Type B pancreatic cell (in vitro differentiated cells): ENCODE measurements at places on chromosomes 16 and 17. TPM values are rescaled to one million over a fixed set of nuclear protein-coding genes. Genes with fewer than 3 reads are reported as not detected.

Gene FNDC8
- total RNA-seq: not detected in 2 replicates

Gene HS3ST3A1
- 1.9 and 7.6 TPM in 2 replicates for total RNA-seq

Gene KRT36
- 0.17 and 0.83 TPM in 2 replicates for total RNA-seq

Gene ATP6V0C
- 155 and 223 TPM in 2 replicates for total RNA-seq

Gene HSD17B2
- total RNA-seq: 6.8 and 17.8 TPM in 2 replicates

Gene SCARF1
- 0.97 and 1.3 TPM in 2 replicates for total RNA-seq

GRCh38 chr17:43779145-43780125, 658 bp upstream of the DUSP3 start:
- H3K4me1 ChIP-seq: no peaks in the 10 kb centered on the region
- H3K4me3 ChIP-seq: peak overlapping the region; percentile 81
- H3K27me3 ChIP-seq: peaks cover 44% of the 10 kb centered on the region
- no peak for DNase-seq
- peak overlapping the region; percentile 80 for H3K27ac ChIP-seq

- H3K4me1 ChIP-seq: peaks cover 11% of the 10 kb centered on the region
- H3K36me3 ChIP-seq: peaks cover 34% of the 10 kb centered on the region
- no peaks in the 10 kb centered on the region for H3K27me3 ChIP-seq
- H3K4me3 ChIP-seq: no peak overlapping the region
- no peak for DNase-seq
These were observed 11.1 kb downstream of the CPD start for GRCh38 chr17:30389756-30390300.

DNA sequence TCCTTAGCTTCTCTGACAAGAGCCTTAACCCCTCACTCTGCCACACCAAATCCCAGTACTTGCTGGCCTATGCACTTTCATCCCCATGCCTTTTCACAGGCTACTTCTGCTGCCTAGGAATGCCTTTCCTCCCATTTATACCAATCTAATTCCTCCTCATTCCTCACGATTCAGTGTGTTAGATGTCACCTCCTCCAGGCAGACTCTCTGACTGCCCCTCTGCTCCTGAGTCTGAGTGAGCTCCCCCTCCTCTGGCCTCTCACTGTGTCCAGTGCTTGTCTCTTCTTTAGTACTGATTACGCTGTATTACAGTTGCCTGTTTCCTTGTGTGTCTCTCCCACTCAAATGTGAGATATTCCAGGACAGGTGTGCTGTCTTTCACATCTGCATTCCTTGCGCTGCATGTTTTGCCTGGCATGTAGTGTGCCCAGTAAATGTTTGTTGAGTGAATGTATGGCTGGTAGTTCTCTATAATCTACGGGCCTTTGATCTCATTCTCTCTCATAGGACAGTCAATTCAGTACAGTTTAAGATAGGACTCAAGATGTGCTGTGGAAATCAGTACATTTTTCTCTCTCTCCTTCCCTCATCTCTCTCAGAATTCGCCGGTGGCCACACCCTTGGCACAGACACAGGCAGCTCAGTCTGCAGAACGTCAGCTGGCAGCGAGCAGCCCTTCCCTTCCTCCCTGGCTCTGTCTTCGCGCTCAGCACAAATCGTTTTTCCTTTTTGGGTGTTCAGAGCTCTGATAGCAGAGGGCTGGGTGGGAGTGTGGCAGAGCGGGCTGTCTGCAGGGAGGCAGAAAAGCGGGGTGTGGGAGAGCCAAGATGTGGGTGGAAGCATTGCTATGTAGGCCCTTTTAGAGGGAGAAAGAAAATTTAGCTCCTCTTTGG, 18.5 kb downstream of the ARL4D start:
- H3K27ac ChIP-seq: no peak overlapping the region
- no peak for DNase-seq
- H3K4me1 ChIP-seq: peaks cover 10% of the 10 kb centered on the region

DNA sequence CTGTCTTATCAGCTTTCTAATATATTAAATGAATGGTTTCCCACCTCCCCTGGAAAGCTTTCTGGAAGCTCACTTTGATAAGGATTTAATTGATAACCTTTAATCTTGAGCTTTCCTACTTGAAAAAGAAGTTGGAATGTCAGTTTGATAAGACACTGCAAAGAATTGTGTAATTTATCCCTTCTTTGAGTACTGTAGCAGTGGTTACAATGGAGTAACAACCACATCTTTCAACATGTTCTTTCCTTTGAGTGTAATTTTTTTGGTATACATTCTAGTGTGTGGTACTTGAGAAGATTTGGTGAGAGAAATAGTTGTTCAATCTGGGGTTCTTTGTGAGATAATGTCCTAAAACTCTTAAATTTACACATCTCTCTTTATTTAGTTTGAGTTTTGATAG, 43.4 kb downstream of the CPD start:
- H3K27ac ChIP-seq: no peak overlapping the region
- H3K36me3 ChIP-seq: peaks cover 18% of the 10 kb centered on the region
- H3K4me3 ChIP-seq: no peak overlapping the region
- no peaks in the 10 kb centered on the region for H3K4me1 ChIP-seq

DNA sequence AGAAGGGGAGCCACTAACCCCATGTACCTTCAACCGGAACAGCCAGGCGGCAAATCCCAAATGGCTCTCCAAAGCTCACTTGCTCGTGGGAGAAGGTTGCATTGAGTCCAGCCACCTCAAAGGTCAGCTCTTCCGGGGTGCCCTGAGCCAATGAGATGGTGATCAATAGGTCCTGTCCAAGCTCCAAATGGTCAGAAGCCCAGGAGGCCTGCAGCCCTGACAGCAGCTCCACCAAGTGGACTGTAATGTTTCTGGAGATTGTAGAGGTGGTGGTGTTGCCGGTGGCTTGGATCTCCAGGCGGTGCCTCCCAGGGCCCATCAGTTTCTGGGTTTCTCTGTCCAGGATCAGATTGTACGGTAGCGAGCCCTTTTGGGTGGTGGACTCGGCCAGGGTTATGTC, 39.9 kb upstream of the BCO1 start:
- H3K36me3 ChIP-seq: no peaks in the 10 kb centered on the region
- DNase-seq: no peak
- H3K4me3 ChIP-seq: no peak overlapping the region
- H3K27me3 ChIP-seq: peaks cover 12% of the 10 kb centered on the region
- no peaks in the 10 kb centered on the region for H3K4me1 ChIP-seq

- no peak for DNase-seq
- H3K27me3 ChIP-seq: peaks cover 4% of the 10 kb centered on the region
- peak overlapping the region; percentile 76 for H3K27ac ChIP-seq
- peak overlapping the region; percentile 82 for H3K4me3 ChIP-seq
- peaks cover 9% of the 10 kb centered on the region for H3K4me1 ChIP-seq
These were observed 21.5 kb upstream of the PECAM1 start for GRCh38 chr17:64411999-64412771.

GRCh38 chr17:80991645-80992076, at the start of gene CHMP6:
CHMP6 (plus strand) TSS chr17:80991841; CDS start chr17:80991919, 78 bp downstream.
- H3K4me1 ChIP-seq: no peaks in the 10 kb centered on the region
- peak within 1 kb of the TSS; percentile 64 for H3K27ac ChIP-seq
- peaks cover 9% of the 10 kb centered on the region for H3K27me3 ChIP-seq
- H3K4me3 ChIP-seq: peak within 1 kb of the TSS; percentile 86
- H3K36me3 ChIP-seq: no peaks in the 10 kb centered on the region
- peak; percentile 85 for DNase-seq

DNA sequence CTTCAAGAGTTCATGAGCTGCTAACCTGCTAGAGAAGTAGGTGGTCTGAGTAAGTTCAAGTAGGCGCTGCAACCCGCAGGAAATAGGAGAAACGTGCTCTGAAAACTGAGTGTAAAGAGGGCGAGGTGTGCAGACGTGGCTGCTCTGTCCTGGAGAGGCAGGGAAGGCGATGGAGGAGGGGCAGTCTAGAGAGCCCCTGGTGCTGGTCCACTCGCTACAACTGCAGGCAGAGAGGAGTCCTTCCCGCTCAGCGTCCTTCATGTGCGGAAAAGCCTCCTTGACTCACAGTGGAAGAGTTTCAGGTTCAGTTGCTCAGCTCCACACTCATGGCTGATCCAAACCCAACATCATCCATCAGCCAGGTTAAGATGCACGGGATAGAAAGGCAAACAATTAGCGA, 12.1 kb downstream of the ABCA3 start:
- H3K36me3 ChIP-seq: no peaks in the 10 kb centered on the region
- H3K4me3 ChIP-seq: no peak overlapping the region
- DNase-seq: no peak
- H3K27me3 ChIP-seq: peaks cover 40% of the 10 kb centered on the region

DNA sequence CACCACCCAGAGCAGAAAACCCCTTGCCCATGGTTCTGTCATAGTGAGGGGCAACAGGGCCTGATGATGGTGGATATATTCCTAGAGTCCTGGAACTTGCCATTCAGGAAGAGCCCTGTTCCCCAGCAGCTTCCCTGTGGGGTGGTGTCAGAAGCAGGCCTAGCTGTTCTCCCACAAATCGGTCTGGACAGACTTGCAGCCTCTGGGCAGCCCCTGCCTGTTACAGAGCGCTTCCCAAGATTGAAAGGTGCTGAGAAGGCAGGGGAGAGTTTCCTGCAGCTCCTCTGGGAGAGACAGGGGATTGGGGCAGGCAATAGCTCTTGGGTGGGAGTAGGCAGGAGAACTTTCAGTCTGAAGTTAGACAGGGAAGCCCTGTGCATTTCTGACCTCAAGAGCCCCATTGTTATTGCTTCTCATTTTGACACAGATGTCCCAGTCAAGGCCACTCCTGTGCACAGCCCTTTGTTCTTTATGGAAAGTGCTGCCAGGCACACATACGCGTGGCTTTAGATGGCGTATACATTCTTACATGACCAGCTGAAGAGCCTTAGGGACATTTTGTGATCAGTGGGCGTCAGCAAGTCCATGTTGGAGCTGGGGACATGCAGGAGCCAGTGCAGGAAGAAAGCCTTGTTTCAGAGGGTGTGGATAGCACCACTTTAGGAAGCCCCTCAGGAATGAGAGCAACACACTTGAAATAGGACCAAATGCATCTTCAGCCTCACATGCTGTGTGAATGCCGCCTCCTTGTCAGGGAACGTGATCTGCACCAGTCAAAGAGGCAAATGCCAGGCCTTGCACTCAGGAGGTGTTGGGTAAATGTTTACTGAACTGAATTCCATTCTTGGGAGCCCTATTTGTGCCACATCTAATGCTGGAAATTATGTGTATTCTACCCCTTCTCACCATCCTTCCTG, 67.5 kb downstream of the GNAO1 start:
- no peak overlapping the region for H3K27ac ChIP-seq
- H3K27me3 ChIP-seq: no peaks in the 10 kb centered on the region
- H3K36me3 ChIP-seq: no peaks in the 10 kb centered on the region

GRCh38 chr16:57838161-57838560, 35.9 kb upstream of the KIFC3 start:
- no peaks in the 10 kb centered on the region for H3K27me3 ChIP-seq
- H3K4me3 ChIP-seq: no peak overlapping the region
- DNase-seq: no peak

GRCh38 chr16:21157632-21158031, 842 bp upstream of the LDAF1 start:
- H3K27ac ChIP-seq: no peak overlapping the region
- H3K4me1 ChIP-seq: peaks cover 9% of the 10 kb centered on the region
- peaks cover under 1% of the 10 kb centered on the region for H3K36me3 ChIP-seq
- H3K27me3 ChIP-seq: peaks cover 3% of the 10 kb centered on the region
- DNase-seq: no peak

GRCh38 chr17:81152288-81152828, 12.9 kb upstream of the PVALEF start:
- no peaks in the 10 kb centered on the region for H3K27me3 ChIP-seq
- no peaks in the 10 kb centered on the region for H3K4me1 ChIP-seq
- H3K36me3 ChIP-seq: no peaks in the 10 kb centered on the region
- no peak for DNase-seq

- peak overlapping the region; percentile 88 for H3K4me3 ChIP-seq
- DNase-seq: no peak
- H3K36me3 ChIP-seq: no peaks in the 10 kb centered on the region
- H3K27ac ChIP-seq: peak overlapping the region; percentile 84
These were observed 805 bp downstream of the HNF1B start for GRCh38 chr17:37743875-37744632.

DNA sequence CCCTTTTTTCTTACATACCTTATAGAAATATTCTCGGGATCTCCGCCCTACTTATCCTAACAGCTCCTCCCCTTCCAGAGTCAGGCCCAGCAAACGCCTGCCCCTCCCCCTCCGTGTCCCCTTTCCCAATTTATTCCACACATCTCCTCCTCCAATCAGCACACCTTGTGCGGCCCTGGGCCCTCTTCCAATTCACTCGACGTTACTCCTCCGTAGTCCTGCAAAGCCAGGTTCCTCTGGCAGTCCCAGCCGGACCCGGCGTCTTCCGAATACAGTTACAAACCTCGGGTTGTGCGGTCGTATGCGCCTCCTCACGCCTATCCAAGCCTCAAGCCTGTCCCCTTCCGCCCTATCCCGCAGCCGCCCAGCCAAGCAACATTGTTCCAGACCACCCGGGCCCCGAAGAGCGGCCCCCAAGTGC, 677 bp downstream of the CBX1 start:
- H3K36me3 ChIP-seq: peaks cover 5% of the 10 kb centered on the region
- peak overlapping the region; percentile 99 for H3K4me3 ChIP-seq
- H3K27me3 ChIP-seq: no peaks in the 10 kb centered on the region
- peak; percentile 73 for DNase-seq
- H3K27ac ChIP-seq: peak overlapping the region; percentile 67

DNA sequence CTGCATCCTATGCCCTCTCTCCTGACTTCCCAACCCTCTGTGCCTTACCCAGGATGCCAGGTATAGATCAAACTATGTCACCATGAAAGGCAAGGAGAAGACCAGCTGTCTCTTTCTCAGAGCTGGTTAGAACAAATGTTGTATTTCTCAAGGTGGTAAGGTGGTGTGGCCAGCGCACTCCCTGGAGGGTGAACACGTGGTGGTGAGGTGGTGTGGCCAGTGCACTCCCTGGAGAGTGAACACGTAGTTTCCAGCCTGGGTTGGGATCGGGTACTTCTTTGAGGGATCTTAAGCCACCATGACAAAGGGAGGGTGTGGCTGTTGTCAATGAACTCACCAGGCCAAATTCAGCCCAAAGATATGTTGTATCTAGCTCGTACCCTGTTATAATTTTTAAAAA, 26.8 kb downstream of the KATNIP start:
- H3K27me3 ChIP-seq: no peaks in the 10 kb centered on the region
- H3K36me3 ChIP-seq: peaks cover 12% of the 10 kb centered on the region
- peaks cover 24% of the 10 kb centered on the region for H3K4me1 ChIP-seq
- no peak overlapping the region for H3K27ac ChIP-seq
- no peak for DNase-seq
- H3K4me3 ChIP-seq: no peak overlapping the region

DNA sequence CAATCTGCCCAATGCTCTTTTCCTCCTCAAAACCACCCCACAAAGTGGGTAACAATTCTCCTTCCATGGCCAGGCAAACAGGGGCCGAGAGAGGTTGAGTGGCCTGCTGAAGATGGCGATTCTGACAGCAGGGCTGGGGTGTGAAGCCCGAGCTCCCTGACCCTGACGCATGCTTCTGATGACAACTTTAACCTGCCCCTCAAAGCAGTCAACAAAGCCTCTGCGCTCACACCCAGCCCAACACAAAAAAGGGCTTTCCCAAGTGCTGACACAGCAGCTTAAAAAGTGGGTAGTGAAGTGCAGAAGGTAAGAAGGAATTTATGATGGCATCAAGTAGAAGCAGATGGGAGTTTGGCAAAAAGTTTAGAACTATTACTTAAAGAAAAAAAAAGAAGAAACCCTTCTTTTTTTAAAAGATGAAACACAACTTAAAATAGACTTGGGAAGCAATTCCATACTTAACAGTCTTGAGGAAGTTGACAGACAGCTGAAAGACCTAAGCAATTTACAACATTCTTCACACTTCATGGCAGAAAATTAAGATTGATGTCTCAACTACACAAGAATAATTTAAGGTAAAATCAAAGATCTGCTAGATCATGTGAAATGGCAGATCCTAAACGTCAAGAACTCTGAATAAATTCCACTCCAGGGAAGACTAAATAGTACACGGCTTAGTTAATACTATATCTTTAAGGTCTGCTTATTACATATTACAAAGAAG, 133.9 kb downstream of the PARN start:
- H3K27ac ChIP-seq: peak overlapping the region; percentile 94
- H3K4me3 ChIP-seq: peak overlapping the region; percentile 16
- peaks cover 54% of the 10 kb centered on the region for H3K4me1 ChIP-seq
- no peak for DNase-seq
